ENCODE measurements at places on chromosomes 12 and 14.

- DNase-seq = no peak
Measured at GRCh38 chr12:58163021-58163420, 221.7 kb downstream of the ATP23 start.

GRCh38 chr12:80271780-80272179, 172.3 kb upstream of the PTPRQ start:
- no peak for DNase-seq

GRCh38 chr12:46221255-46222128, 47.4 kb downstream of the SLC38A1 start:
- no peak for DNase-seq

DNA sequence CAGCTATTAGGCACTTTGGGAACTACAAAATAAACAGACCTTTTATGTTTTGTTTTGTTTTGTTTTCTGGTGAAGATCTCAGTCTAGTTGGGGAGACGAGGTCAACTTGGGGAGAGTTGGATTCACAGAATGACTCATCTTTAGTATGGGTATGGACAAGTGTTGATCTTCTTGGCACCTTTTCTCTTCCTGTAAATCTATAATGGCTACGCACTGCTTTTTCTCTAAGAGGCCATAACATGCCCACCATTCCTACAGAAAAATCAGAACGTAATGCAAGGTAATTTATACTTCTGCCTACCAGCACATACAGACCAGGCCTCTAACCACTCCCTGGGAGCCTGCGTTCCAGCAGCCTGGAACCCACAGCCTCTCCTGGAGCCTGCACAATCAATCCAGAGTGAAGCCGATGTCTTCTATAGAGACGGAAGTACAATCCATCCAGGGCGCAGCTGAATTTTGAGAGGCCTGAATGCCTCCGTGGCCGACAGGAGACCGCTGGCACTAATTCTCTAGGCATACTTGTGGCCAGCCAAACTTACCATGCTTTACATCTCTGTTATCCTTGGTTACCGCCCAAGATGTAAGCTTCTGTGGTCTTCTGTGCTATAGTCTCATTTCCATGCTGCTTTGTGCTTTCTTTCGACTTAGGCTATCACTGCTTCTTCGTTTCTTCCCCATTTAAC, 717 bp downstream of the PPHLN1 start:
- peak; percentile 32 for DNase-seq

DNA sequence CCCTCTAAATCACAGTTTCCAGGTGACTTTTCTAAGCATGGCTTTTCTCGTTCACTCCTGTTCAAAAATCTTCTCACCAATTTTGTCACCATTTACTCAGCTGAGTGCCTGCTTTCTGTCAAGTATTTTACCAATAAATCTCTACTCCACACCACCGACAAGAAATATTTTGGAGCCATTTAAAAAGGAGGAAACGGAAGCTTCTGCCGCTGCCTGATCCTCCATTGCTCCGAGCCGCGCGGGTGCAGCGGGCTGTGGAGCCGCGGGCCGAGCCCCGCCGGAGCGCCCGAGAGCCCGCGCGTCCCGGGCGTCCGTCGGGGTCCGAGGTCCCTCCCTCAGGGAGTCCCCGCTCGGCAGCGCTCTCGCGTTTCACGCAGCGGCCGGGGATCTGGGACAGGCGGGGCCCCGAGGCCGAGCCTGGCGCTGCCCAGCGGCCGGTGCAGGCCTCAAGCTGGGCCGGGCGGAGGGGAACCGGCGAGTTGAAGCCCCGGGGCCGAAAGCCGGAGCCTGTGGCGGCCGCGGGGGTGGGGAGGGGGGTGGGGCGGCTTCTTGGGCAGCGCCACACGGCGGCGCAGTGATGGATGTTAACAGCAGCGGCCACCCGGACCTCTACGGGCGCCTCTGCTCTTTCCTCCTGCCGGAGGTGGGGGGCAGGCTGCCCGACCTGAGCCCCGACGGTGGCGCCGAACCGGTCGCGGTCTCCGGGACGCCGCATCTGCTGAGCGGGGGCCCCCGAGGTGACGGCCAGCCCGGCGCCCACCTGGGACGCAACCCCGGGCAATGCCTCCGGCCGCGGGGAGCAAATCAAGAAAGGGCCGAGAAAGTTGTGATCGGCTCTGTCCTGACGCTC, 1.1 kb upstream of the HEBP1 start:
- peak; percentile 60 for DNase-seq

GRCh38 chr14:31419179-31419966, 977 bp downstream of the HEATR5A start:
- DNase-seq = no peak

DNA sequence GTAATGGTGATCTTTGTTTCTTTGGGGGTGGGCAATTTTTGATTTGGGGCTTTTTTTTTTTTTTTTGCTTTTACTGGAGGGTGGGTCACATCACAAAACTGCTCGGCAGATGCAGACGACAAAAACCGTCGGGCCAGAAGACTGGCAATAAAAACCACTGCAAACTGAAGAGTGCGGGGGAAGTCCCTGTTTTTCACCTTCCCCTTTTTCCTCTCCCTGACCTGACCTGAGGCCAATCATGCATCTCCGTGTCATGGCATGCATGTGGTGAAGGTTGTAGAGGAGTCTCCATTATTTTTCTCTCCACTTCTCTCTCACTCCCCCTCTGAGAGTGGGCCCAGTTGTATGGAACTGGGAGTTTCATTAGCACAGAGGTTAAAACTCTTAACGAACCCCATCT, 57.5 kb downstream of the AP5M1 start:
- DNase-seq = no peak

- DNase-seq = no peak
Measured at GRCh38 chr12:64569923-64570691, 40.2 kb upstream of the RASSF3 start.

- no peak for DNase-seq
Measured at GRCh38 chr12:130965214-130965613, 11.5 kb downstream of the ADGRD1 start.

DNA sequence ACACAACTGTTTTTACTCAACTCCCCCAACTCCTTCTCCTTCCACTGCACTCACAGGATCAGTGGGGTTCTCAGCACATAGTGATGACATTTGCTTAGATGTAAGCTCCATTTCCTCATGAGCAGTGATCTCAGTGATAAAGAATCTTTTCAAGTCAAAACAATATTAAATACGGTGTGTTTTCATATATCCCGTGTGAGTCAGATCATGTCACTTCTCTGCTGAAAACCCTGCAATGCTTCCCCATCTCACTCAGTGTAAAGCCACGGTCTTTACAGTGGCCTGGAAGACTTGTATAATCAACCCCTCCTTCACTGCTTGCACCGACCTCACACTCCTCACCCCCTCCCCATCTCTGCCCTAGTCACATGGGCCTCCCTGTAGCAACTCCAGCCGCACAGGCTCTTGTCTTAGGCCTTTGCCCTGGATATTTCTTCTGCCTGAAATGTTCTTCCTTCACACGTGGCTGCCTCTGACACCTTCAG, 149.7 kb upstream of the ARHGAP5 start:
- DNase-seq = peak; percentile 55

- no peak for DNase-seq
Measured at GRCh38 chr14:94112513-94113063, 2.1 kb downstream of the IFI27 start.

- no peak for DNase-seq
Measured at GRCh38 chr12:93760275-93760875, 83.2 kb downstream of the CRADD start.

DNA sequence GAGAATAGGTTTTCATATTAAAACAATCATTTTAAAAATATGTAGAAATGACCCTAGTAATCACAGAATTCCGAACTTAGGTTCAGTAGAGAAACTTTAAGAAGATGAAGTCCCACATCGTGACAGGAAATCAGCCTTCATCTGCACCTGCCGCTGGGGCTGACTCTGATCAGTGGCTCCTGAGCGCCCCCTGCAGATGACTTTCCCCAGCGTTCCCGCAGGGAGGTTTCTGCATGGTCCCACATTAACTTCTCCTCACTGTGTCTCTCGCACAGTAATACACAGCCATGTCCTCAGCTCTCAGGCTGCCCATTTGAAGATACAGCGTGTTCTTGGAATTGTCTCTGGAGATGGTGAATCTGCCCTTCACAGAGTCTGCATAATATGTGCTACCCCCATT, 1131.1 kb downstream of the TMEM121 start:
- DNase-seq = no peak

DNA sequence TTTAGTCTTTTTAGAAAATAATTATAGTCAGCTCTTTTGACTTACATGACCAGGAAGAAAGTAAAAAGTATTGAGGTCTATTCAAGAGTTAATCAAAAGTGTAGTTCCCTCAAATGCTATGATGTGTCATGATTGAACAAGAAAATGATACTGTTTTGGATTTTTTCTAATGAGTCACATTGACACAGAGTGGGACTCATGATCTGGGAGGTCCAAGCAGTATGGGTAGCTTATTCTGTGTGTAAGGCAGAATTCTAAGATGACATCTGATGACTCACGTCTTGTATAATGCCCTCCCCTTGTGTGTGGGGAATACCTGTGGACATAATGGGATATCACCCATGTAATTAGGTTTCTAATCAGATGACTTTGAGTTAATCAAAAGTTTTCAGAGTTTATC, 178.1 kb upstream of the DDHD1 start:
- DNase-seq = no peak

DNA sequence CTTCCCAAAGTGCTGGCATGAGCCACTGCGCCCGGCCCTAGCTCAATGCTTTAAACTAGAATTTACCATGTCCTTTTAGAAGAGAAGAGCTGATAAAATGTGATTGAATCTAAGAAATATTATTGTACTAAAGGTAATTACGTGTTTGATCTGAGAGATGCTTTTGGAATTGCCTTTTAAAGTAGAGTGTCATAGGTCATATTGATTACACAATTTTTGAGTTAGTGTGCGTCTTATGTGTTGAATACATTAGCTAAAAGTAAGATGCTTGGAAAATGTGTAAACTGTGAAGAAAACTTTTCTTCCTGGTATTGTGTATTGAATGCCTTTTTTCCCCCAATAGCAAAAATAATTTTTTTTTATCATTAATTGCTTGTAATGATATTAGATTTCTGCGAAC, 41.7 kb downstream of the MIA2 start:
- DNase-seq = no peak

- DNase-seq = no peak
Measured at GRCh38 chr12:124531906-124532305, 35.5 kb downstream of the NCOR2 start.

DNA sequence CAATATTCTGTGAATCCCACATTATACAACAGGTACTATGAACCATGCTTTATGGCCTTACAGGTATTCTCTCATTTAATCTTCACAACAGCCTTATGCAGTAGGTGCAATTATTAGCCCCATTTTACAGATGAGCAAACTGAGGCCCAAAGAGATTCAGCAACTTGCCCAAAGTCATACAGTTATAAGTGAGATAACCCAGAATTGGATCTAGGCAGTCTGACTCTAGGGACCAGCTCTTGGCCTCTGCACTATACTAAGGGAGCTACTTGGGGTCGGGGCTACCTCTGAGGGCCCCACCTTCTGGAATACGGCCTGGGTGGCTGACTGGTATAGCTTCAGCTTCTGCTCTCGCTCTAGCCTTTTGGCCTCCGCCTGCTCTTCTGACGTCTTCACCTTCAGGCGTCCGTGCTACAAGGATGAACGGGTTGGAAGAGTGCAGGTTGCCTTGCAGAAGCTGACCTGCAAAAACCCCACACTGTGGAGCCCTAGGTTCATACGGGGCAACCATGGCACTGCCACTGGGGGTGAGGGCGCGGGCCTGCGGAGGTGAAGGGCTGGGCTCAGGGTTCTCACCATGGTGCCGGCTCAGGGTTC, 762 bp downstream of the RABGGTA start:
- DNase-seq = no peak

DNA sequence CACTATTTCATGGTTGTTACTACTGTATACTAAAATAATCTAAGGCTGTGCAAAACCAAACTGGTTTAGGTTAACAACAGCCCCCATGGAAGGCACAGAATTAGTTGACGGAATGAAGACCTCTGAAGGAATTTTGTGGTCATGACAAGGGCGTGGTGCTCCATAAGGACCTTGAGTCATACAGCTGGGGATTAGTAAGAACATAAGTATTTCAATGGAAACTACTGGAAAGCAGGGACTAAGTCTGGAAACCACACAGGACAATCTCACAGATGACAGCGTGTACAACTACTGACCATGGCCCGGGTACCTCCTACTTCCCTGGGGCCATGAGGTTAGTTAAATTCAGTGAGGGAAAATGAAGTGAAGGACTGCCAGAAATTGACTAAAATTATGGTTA, 98.5 kb upstream of the PLEKHA5 start:
- no peak for DNase-seq

- DNase-seq = peak; percentile 72
Measured at GRCh38 chr12:51341251-51342007, 5.0 kb downstream of the CELA1 start.

GRCh38 chr12:75606151-75606550, 94.7 kb upstream of the KRR1 start:
- DNase-seq = no peak

- no peak for DNase-seq
Measured at GRCh38 chr14:104868060-104868740, 3.1 kb downstream of the CEP170B start.

GRCh38 chr12:128619263-128619662, 204.5 kb downstream of the SLC15A4 start:
- DNase-seq = no peak

GRCh38 chr14:74921987-74922751, 891 bp downstream of the RPS6KL1 start:
- no peak for DNase-seq

GRCh38 chr12:119158402-119158801, 20.3 kb upstream of the HSPB8 start:
- DNase-seq = no peak

DNA sequence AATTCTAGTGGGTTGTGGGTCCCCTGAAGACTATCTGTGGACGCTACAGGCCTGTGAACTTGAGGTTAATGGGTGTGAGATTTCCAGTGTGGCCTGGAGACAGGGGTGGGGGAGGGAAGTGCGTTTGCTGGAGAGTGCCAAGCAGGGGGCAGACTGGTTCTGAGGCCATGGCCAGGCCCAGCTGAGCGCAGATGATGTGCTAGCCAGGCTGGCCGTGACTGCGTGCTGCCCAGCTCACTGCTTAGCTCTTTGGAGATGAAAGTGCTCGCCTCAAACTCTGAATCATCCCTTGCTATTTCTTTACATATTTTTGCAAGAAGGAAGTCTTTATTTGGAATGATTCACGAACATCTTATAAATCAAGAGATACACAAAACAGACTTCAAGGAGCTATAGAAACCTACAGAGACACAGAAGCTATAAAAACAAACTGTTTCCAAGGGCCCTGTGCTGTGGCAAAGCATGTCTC, 75.2 kb upstream of the PLEKHG3 start:
- DNase-seq = no peak

DNA sequence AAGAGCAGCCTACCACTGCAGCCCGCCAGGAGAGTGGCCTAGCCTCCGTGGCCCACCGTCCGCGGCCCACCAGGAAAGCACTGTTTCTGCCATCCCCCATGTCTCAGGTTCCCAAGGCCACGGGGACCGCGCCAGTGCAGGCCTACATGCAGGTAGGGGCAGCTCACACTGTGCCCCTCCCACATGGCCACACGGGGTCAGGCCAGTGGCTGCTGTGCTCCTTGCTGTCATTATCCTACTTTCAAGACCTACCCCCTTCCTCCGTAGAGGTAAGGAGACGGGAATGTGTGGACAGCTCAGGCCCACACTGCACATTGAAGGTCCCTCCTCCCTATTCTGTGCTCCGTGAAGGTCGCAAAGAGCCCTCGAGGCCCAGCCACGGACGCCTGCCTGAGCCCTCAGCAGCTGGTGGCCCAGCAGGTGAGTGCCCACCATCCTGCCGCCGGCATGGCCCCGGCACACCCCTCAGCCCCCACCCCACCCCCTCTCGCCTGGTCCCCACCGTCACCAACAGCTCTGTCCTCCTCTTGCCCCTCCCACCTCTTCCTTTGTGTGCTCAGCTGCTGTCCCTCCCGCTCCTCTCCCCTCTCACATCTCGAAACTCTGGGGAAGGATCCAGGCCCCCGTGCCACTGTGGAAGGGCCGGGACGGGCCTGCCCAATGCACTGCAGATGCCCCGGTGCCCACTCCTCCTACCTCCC, 10.0 kb downstream of the DDX51 start:
- no peak for DNase-seq
